ENCODE measurements at places on chromosomes 2 and 18. TPM values are rescaled to one million over a fixed set of nuclear protein-coding genes. Genes with fewer than 3 reads are reported as not detected.

IL37 gene
- total RNA-seq: not detected

DNA sequence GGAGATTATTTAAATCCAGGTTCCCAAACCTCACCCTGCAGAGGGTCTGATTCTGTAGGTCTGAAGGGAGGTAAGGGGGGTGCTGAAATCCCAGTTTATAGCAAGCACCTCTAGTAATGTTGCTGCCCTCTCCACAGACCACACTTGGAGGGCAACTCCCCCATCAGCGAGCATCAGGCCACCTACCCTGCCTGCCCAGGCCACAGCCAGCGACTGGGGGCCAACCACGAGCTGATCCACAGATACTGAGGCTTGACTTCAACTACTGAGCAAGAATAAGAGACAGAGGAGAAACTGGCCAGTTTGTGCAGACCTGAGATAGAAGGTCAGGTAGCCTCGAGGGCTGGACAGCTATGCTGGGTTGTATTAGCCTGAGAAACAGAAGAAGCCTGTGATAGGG, 36.3 kb upstream of the LBH start:
- DNase-seq: no peak

GRCh38 chr2:1707771-1708418, 36.4 kb downstream of the PXDN start:
- DNase-seq: no peak

DNA sequence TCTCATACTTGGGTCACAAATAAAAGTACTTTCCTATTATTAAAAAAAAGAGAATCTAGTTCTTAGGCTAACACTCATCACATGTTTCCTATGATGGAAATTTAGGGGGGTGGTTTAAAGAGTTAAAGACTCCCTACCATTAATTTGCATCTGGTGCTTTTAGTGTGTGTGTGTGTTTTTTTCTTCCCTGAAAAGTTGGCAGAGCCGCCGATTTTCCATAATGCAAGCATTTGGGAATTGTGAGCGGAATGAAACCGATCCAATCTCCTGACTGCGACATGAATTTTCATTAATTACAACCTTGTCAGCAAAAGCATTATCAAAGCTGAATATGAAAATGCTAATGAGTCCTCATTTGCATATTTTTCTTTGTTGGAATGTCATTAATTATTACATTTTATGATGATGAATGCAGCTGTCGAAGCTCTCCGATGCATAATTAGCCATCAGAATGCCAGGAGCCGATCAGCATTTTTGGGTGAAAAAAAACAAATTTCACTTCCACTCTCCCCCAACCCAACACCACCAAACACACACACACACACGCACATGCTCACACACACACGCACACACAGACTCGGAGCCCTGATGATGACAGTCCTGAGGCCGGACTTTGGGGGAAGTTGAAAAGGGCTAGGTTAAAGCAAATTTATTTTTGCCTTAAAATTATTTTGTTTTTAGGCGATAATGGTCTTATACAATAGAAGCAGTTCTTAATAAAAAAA, 165.4 kb downstream of the TCF4 start:
- DNase-seq: no peak

GRCh38 chr2:240793313-240794177, 26.5 kb downstream of the KIF1A start:
- no peak for DNase-seq
